Urinary bladder (tissue), 4 donors: ENCODE measurements at places on chromosomes 13 and 19. TPM values are rescaled to one million over a fixed set of nuclear protein-coding genes. Genes with fewer than 3 reads are reported as not detected.

The CACNG6 gene
- 1.3 TPM for total RNA-seq

The CDX2 gene
- not detected for total RNA-seq

The ITGBL1 gene
- total RNA-seq: 8.5 TPM

The HSPB6 gene
- 25.4 TPM for total RNA-seq

The CCL25 gene
- not detected for total RNA-seq

The SLC27A1 gene
- total RNA-seq: 14.8 TPM

The ZGLP1 gene
- 1.1 TPM for total RNA-seq

The FREM2 gene
- total RNA-seq: 21.5 TPM

The FFAR1 gene
- not detected for total RNA-seq

The LRRC63 gene
- 1.2 TPM for total RNA-seq

The DACH1 gene
- total RNA-seq: 26.4 TPM

The DAZAP1 gene
- 37.0 TPM for total RNA-seq

The KLF16 gene
- 3.6 TPM for total RNA-seq

The ANKRD24 gene
- total RNA-seq: 1.2 TPM

GRCh38 chr19:16442386-16443276 lies 29.1 kb downstream of the EPS15L1 start:
- no peak for DNase-seq

GRCh38 chr13:100809129-100809390 lies 134.5 kb upstream of the TMTC4 start:
- no peak for DNase-seq

DNA sequence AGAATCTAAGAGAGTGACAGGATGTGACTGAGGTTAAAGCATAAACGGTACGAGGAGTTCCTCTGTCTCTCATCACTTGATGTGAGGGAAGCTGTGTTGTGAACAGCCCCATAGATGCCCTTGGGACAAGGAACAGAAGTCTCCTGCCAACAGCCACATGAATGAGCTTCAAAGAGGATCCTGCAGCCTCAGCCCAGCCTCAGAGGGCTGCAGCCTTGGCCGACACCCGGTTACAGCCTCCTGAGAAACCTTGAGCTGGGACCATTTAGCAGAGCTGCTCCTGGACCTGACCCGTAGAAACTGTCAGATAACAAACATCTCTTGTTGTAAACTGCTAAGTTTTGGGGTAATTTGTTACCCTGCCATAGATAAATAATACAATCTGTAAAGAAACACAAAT lies 54.2 kb downstream of the CCNE1 start:
- no peak for DNase-seq

DNA sequence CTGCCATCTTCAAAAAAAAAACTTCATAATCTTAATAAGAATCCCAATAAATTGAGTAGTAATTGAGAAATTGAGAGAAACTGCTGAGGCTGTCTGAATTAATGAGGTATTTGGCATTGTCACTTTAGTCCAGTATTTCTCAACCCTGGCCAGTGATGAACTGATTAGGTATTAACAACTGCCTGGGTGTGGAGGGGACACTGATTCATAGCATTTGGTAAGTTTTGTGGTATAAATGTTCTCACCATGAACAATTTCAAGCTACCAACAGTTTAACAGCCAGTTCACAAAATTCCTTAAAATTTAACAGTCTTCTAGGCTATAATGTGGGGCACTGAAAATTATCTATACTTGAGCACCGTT lies 18.3 kb downstream of the GPC6 start:
- no peak for DNase-seq

GRCh38 chr13:27304099-27304498 lies 33.5 kb downstream of the RASL11A start:
- DNase-seq: no peak

- no peak for DNase-seq
These were observed 249.3 kb upstream of the HTR2A start for GRCh38 chr13:47146136-47146535.

GRCh38 chr13:83496501-83496900 lies 385.8 kb downstream of the SLITRK1 start:
- DNase-seq: no peak

GRCh38 chr13:71871176-71871754 lies 4.3 kb upstream of the DACH1 start:
- no peak for DNase-seq

DNA sequence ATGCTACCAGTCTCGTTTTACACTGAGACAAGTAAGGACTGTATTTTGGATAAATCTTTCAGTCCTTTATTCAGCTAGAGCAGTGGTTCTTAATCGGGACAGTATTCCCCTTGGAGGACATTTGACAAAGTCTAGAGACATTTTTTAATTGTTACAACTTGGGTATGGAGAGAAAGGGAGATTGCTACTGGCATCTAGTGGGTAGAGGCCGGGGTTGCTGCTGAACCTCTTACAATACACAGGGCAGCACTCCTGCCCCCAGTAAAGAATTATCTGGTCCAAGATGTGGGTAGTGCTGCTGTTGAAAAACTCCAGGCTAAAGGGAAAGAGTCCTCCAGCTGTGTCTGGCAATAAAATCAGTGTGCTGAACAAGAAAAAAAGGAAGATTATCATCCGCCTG lies 334.8 kb downstream of the SLC7A1 start:
- no peak for DNase-seq

- DNase-seq: no peak
These were observed 277.8 kb downstream of the FOXO1 start for GRCh38 chr13:40388617-40389016.

GRCh38 chr19:37691881-37692504 lies 27.6 kb downstream of the ZNF607 start:
- peak; percentile 84 for DNase-seq

DNA sequence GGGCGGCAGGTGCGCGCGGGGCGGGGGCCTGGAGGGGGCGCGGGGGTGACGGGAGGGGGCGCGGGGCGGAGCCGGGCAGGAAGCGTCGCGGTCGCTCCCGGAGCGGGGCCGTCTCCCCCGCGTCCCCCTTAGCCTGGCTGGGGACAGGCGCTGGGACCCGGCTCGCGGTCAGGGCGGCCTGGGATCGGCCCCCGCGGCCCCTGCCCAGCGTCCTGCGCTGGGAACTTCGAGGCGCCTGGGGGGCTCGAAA lies 74.7 kb upstream of the MCF2L start:
- DNase-seq: no peak

GRCh38 chr13:30510091-30510490 lies 44.4 kb upstream of the HMGB1 start:
- DNase-seq: no peak

- no peak for DNase-seq
These were observed 8.3 kb upstream of the ZNF14 start for GRCh38 chr19:19741184-19741583.

DNA sequence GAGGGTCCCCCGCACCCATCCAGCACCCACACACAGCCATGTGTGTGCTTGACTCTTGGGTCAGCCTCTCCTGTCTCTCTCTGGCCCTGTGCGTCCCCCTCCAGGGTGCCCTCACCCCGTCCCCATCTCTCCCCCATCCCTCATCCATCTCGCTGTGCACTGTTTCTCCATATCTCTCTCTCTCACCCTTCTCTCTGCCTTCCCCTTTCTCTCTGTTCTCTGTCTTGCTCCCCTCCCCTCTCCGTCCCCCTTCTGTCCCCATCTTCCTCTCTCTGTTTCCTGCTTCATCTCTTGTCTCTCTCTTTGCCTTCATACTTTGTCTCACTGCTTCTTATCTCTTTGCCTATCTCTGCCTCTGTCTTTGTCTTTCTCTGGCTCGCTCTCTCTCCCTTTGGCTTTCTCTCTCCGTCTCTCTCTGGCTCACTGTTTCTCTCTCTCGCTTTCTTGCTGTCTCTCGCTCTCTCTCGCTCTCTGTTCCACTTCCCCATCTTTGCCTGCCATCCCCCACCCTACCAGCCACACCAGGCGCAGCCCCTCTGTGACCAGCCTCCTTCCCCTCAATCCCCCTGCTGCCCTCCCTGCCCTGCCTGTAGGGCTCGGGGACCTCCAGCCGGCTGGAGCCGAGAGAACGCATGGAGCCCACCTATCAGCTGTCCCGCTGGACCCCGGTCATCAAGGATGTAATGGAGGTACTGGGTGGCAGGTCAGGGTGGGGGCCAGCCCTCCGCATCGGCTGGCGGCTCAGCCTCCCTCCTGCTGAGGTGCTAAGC lies 8.9 kb downstream of the STXBP2 start:
- DNase-seq: no peak

GRCh38 chr13:112972867-112973576 lies 4.0 kb downstream of the MCF2L start:
- no peak for DNase-seq

GRCh38 chr19:33905473-33905936 lies 108.8 kb downstream of the KCTD15 start:
- no peak for DNase-seq

- no peak for DNase-seq
These were observed 109.6 kb upstream of the SERP2 start for GRCh38 chr13:44263751-44264620.

DNA sequence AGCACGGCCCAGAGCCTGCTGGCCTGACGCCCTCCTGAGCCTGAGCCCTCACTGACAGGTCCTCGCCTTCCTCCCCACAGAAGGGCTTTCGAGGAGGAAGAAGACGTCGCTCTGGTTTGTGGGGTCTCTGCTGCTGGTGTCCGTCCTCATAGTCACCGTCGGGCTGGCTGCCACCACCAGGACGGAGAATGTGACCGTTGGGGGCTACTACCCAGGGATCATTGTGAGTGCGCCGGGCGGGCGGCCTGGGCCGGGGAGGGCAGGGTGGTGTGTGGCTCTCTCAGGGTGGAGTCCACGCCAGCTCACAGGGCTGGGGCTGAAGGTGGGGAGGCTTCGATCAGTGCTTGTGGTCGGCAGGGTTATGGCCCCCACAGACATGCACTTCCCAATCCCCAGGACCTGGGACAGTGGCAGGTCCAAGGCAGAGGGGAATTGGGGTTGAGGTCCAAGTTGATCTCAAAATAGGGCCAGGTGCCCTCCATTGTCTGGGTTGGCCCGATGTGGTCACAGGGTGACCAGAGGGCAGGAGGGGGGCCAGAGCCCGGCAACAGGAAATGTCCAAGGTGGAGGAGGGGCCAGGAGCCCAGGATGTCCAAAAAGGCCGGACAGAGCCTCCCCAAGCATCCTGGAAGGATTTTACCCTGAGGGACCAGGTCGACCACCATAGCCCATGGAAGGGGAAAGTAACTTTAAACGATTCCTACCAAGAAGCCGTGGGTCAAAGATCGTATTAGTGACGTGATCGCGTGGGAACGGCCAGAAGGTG lies 7.2 kb downstream of the TMEM255B start:
- no peak for DNase-seq

- no peak for DNase-seq
These were observed 562.9 kb downstream of the MYO16 start for GRCh38 chr13:109192306-109192705.

- DNase-seq: no peak
These were observed 144.9 kb downstream of the MIPEP start for GRCh38 chr13:23744315-23744714.

- DNase-seq: peak; percentile 25
These were observed 12.4 kb upstream of the FBL start for GRCh38 chr19:39858541-39858940.

- no peak for DNase-seq
These were observed 1.8 kb upstream of the NCCRP1 start for GRCh38 chr19:39194832-39195542.

DNA sequence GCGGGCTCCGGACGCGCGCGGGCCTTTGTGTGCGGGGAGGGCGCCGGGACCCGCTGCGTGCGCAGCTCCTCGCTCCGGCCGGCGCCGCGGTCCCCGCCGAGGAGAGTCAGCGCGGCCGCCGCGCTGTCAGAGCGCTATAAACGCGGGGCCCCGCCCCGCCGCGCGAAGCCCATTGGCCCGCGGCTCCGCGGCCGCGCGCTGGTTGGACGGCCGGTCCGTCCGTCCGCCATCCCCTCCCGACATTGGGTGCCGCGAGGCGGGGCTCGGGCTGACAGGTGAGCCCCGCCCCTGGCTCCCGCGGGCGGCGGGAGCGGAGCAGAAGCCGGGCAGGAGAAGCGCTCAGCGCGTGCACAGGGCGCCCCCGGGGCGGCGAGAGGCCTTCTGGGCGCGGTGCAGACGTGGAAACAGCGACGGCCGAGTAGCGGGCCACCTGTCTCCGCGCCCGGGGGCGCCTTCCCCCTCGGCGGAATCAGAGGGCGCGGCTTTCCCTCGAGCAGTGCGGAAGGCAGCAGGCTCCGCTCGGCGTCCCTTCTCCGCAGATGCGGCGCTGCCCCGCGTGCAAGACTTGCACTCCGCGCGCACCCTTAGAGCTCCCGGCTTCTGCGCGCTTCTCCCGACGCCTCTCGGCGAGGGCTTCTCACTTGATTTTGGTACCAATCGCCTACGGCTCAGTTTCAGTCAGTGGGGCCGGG lies at the start of gene EFNB2:
Gene EFNB2, minus strand, starts transcription at position 111 of the 692 bp plus-strand sequence. CDS start 698 bp downstream, outside the sequence.
- no peak for DNase-seq
